CMK (cell line): ENCODE measurements at places on chromosomes 2 and 18.

- no peak for DNase-seq
These were observed 862.4 kb upstream of the ACVR2A start for GRCh38 chr2:146982393-146982846.

DNA sequence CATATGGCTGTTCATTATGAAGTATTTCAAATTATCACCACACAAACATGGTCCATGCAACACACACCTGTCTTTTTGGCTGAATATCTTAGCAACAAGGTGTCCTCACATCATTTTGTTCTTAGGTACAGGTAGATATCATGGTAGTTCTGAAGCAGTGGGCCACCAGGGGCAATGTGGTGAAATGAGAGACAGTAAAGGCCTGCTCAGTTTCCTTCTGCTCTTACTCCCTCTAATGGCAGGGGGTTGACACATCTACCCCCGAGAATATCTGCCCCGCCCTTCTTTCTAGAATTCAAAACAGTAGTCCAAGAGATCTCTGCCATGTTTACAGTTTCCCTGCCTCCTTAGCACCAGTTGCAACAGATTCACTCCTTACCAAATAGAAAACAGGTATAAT, 147.0 kb upstream of the KLHL14 start:
- DNase-seq = no peak

GRCh38 chr2:160343404-160343803, 143.3 kb upstream of the ITGB6 start:
- DNase-seq = no peak

- peak; percentile 14 for DNase-seq
These were observed 91.9 kb upstream of the FOSL2 start for GRCh38 chr2:28300485-28301341.

GRCh38 chr2:207504513-207505170, 25.1 kb upstream of the CREB1 start:
- no peak for DNase-seq

DNA sequence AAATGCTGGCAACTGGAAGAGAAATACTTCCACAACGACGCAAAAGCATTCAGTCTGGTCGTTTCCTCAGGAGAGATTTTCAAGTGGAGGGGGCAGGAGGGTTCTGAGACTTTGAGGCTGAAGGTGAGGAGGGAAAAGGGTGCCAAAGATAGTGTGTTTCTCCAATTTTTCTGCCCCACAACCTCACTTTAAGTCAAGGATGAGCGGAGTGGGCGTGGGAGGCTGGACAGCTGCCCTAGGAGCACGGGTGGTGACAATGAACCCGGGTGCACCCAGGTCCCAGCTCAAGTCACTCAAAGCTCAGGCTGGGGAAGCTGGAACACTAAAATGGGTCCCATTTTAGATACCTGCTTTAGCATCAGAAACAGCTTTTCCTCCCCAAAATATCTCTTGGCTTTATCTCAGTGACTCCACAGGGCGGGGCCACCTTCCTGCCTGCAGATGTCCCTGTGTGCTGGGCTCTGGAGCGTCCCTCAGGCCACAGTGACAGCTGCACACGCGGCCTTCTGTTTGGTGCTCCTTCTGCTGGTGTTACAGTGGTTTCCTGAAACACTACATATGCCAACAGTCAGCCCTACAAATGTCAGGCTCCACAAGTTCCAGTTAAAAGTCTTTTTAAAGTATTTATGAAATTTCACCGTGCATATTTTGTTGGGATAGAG, 1.4 kb upstream of the MBP start:
- DNase-seq = no peak
